ENCODE measurements at places on chromosomes 11 and 22. TPM values are rescaled to one million over a fixed set of nuclear protein-coding genes. Genes with fewer than 3 reads are reported as not detected.

Gene BTBD18
- not detected for total RNA-seq

Gene KIRREL3
- total RNA-seq: under 0.01 TPM

Gene CRYAB
- 6.5 TPM for total RNA-seq

Gene FAM111B
- total RNA-seq: 15.2 TPM

Gene MUC6
- total RNA-seq: not detected

Gene TENM4
- total RNA-seq: 5.9 TPM

Gene NXPE1
- not detected for total RNA-seq

Gene SLC25A18
- total RNA-seq: 0.73 TPM

Gene CXCR5
- total RNA-seq: not detected

Gene SLC37A2
- 3.1 TPM for total RNA-seq
